ENCODE measurements at places on chromosomes 5 and 9.

- no peak for DNase-seq
Observed at GRCh38 chr9:76730801-76731200, 33.4 kb upstream of the PCA3 start.

- peak; percentile 12 for DNase-seq
Observed at GRCh38 chr9:131704141-131704983, 35.5 kb downstream of the RAPGEF1 start.

GRCh38 chr5:17438027-17438426 lies 60.0 kb upstream of the TAF11L2 start:
- no peak for DNase-seq

GRCh38 chr5:113244966-113245365 lies 189.8 kb downstream of the TSSK1B start:
- no peak for DNase-seq

- no peak for DNase-seq
Observed at GRCh38 chr9:6123416-6123815, 92.2 kb upstream of the IL33 start.

GRCh38 chr5:40356248-40356647 lies 323.5 kb upstream of the PTGER4 start:
- no peak for DNase-seq

DNA sequence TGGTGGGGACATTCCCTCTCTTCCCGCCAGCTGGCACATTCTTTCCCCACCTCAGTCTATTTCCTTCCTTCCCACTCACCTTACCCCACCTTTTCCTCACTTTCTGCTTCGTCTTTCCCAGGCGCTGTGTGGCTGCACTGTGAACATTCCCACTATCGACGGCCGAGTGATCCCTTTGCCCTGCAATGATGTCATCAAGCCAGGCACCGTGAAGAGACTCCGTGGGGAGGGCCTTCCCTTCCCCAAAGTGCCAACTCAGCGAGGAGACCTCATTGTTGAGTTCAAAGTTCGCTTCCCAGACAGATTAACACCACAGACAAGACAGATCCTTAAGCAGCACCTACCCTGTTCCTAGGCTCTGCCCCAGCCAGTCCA lies 7.3 kb downstream of the DNAJB5 start:
- no peak for DNase-seq

DNA sequence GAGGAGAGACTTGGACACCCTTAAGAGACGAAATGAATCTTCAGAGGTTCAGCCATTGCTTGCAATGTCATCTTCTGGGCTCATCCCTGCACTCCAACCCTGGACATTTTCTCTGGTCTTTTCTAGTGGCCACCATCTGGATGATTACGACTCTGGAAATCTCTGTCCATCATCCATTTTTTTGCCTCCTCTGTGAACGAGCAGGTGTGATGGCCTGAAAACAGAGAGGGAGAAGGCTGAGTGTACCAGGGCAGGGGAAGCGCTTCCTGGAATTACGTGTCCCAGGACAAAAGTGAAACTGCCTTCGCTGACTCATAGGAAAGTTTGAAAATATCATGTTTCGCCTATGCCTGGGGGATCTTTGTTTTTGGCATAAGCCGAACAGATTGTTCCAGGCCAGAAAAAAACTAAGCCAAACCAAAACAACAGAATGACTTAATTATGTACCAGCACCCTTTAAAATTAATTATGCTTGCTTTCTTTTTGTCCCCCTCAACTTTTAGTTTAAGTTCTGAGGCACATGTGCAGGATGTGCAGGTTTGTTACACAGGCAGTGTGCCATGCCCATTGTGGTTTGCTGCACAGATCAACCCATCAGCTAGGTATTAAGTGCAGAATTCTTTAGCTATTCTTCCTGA lies 31.9 kb downstream of the ANKRD33B start:
- no peak for DNase-seq

DNA sequence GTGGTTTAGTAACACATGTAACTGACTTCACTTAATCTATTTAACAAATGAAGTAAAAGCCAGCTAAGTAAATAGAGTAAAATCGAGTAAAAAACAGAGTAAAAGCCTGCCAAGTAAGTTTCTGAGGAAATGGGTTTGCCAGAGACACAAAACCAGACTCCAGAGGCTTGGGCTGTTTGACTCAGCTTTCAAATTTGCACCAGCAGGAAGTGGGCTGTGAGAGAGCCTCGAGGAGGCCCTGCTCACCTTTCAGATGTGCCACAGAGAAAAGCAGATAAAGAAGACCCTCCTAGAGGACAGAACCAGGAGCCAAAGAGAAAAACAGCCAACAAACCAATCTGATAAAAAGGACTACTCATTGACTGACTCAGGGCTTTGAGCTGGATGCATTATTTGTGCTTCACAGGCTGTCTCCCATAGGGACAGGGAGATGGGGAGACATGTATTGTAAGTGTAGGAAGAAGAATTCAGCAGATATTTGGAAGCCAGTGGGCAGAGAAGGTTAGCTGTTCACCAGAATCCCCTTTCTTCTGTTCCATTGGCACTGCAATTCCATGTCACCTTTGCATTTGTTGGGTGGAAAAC lies 14.4 kb upstream of the AMACR start:
- DNase-seq = no peak

DNA sequence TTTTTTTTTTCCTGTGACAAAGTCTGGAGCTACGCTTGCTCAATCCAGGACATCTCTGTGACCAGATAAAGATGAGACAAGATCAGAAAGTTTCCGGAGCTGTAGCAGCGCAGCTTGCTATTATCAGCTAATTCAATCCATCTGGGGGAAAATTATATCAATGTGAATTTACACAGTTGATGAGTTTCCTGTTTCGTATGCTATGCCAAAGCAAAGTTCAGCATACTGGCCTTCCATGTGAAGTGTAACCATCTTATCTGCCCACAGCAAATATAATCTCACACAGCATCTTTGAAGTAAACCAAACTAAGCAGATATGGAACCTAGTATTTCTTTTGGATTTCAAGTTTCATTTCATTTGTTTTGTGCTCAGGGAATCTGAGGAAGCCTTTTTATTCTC lies 1767.7 kb downstream of the EFNA5 start:
- DNase-seq = peak; percentile 59

GRCh38 chr5:100519075-100519474 lies 16.1 kb upstream of the FAM174A start:
- DNase-seq = no peak

- no peak for DNase-seq
Observed at GRCh38 chr5:132896685-132897084, 23.2 kb downstream of the LEAP2 start.

DNA sequence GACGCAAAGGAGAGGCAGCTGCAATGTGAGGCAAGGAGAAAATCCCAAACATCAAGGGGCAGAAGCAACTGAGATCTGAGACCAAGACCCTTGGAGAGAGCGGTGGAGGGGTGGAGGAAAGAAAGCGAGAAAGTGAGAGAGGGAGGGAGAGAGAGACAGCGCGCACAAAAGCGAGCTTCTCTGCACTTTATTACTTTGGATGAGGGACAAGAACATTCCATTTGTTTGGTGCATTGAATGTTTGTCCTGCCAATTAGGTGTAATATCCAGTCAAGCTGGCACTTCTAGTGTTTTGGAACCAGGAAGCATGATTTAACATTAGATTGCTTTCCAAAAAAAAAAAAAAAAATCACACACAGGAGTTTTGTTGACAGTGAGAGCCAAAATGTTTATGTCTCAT lies 1.4 kb downstream of the CAST start:
- peak; percentile 8 for DNase-seq

DNA sequence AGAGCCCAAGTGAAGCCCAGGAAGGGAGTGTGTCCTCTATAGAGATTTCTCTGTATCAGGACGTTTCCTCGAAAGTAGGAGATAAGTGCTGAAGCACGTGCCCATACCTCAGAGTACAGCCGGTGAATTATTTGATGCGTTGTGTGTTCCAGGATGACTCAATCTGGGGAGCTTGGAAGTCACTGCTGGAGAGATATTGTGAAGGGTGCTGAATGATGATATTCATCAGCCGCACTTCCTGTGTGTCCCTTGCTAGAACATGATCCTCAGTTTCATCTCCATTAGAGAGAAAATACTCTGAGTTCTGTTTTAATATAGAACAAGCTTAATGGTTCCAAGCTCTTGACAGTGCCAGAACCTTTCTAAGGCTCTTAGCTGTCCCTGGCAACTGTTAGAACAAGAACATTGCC lies 402.3 kb upstream of the ADAMTSL1 start:
- DNase-seq = no peak

- no peak for DNase-seq
Observed at GRCh38 chr5:126182971-126183695, 240.1 kb upstream of the GRAMD2B start.

DNA sequence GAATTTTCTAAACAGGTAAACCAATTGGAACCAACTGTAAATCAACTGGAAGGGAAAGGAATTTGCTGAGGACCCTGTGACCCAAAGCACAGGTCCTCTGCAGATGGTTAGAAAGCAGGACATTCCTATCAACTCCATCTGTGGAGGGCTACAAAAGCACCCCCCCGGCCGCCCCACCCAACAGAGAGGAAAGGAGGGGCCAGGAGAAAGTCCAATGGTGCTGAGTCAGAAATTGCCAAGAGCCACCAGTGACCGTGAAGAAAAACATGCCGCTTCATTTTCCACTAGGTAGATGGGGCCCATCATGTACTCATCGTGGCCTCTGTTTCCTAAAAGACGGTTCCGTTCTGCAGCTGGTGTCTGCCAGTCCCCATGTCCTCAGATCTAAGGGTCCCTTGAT lies 66.3 kb downstream of the RAPGEF1 start:
- DNase-seq = no peak

GRCh38 chr5:126450346-126450745 lies 27.1 kb downstream of the GRAMD2B start:
- no peak for DNase-seq

DNA sequence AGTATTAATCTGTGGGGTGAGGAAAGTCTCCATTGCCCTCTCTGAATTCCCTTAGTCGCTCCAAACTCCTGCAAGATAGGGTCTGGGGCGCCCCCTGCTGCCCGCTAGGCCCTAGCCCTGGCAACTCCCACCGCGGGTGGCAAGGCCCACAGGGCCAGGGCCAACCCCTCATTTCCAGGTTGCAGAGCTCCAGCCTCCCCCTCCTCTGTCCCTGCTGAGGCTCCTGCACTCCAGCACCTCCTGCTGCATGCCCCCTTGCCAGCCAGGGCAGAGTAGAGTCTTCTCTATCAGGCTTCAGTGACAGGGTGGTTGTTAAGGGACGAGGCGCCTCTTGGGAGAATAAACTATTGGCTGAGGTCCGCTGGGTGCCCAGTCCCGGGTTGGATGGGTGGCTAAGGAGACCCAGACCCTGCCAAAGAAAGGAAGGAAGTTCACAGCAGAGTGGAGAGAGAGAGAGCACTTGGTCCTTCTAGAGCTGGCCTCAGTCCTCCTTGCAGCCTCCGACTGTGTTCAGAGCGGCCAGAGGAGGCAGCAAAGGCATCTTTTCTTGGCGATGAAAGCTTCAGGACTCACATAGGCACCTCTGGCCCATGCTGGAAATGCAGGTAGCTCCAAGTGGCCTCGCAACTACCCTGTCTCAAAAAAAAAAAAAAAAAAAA lies 45.6 kb downstream of the SAR1B start:
- DNase-seq = peak; percentile 20

DNA sequence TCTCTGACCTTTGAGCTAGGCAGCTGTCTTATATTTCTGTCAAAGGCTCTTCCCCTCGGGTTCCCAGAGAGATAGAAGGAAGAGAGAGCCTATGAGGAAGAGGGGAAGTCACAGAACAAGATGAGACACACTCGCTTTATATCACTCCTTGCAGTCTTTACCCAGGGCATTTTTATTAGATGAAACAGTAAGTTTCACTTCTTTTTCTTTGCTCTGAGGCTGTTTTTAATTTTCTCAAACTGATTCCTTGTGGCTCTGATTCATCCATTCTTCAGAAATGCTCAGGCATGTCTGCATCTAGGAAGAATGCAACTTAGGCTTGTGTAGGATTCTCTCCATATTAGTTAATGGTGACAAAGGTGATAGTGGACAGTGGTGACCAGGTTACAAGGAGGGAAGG lies 132.9 kb upstream of the CHD1 start:
- DNase-seq = no peak

- peak; percentile 85 for DNase-seq
Observed at GRCh38 chr9:122099271-122099869, 6.3 kb upstream of the TTLL11 start.

- no peak for DNase-seq
Observed at GRCh38 chr9:87732756-87733155, 6.8 kb downstream of the CTSL start.

DNA sequence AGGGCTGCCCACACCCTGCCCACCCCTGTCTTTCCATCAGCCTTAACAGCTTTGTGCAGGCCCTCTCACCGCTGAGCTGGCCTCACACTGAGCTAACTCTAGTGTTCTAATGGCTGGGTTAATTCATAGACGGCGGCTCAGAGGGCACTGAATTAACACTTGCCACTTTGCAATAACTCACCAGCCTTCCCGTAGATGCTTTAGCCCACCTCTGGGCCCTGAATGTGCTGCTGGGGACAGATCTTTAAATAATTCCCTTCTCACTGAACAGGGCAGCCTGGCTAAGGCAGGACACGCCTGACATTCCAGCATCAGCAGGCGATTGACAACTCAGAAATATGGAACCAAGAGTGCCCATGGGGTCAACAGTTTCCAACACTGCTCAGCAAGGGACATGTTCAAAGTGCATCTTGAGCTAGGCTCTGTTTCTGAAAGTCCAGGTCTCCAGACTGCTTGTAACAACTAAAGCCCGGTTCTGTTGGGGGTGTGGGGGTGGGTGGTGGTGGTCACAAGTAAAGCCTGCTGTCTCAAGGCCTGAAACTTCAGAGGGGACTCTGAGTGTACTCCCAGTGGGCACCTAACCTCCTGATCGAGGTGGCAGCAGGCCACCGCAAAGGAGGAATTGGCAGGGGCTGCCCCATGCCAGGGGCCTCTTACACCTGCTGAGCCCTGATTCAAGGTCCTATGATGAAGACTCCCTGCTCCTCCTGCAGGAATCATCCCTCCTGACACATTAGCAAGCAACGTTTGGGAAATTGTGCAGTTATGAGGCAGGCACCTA lies 248.3 kb downstream of the FSTL4 start:
- DNase-seq = no peak

- no peak for DNase-seq
Observed at GRCh38 chr5:74943905-74944304, 77.7 kb upstream of the FAM169A start.

- DNase-seq = no peak
Observed at GRCh38 chr9:27945386-27945785, 372.1 kb upstream of the C9orf72 start.

DNA sequence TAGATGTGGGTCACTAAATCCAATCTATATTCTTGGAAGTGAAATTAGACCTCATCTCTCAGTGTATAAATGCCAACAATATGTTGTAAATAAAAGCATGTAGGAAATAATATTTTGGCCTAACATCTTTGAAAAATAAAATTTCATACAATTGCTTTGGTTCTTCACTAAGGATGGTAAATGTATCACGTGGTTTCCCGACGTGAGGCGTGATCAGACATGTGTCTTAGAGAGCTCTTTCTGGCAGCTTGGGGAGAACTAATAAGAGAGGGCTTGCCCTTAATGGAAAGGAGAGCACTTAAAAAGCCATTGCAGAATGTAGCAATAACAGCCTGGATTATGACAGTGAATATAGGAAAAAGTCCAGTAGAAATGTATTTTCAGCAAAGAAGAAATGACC lies 602.6 kb downstream of the CDH12 start:
- no peak for DNase-seq

DNA sequence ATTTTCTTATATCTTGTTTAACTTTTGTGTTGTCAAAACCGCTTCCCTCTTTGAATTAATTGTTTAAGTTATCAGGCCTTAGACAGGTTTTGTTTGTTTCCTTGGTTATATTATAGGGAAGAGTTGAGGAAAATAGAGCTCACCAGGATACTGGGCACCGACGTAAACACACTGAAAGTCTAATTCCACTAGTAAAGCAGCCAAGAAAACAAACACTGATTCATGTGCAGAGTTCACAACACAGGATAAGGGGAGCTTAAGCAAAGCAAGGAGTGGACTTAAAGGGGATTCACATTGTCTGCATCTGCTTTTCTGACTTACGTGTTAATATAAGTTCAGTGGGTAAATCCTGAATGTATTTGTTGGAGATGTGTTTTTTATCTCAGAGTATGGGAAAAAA lies 139.0 kb upstream of the CDH6 start:
- no peak for DNase-seq

Measured in NCI-H2081 (cell line).